ENCODE measurements at places on chromosomes 16 and 17.

DNA sequence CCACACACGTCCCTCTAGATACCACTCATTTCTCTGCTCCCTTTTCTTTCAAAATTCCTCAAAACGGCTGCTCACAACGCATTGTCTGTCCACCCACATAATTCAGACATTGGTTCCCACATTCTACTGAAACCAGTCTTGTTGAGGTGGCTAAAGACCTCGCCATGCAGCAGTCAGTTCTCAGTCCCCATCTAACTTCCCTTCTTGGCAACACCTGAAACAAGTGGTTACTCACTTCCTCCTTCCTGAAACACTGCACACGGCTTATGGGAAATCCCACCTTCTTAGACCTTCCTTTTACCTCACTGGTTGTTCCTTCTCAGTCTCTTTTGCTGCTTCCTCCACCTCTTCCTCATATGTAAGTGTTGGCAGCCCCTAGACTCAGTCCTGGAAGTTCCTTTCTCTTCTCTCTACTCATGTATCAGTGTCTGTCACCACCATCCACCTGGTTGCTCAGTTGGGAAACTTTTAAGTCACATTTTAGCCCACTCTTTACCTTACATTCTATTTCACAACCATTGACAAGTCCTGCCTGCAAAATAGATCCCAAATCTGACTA is 277.1 kb downstream of the CEP112 start:
- no peak for DNase-seq

DNA sequence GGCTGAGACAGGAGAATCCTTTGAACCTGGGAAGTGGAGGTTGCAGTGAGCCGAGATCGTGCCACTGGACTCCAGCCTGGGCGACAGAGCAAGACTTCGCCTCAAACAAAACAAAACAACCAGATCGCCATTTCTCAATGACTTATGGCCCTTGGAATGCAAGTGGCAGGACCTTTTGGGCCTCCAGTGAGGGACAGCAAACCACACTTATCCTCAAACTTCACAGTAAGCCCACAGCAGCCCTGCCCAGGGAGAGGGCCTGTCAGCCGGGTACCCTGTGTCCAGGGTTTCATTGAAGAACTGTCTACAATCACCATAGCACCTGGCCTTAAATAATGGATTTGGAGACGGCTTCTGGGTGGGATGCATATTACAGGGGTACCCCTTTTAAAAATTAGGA is 11.7 kb downstream of the TRAF4 start:
- no peak for DNase-seq

DNA sequence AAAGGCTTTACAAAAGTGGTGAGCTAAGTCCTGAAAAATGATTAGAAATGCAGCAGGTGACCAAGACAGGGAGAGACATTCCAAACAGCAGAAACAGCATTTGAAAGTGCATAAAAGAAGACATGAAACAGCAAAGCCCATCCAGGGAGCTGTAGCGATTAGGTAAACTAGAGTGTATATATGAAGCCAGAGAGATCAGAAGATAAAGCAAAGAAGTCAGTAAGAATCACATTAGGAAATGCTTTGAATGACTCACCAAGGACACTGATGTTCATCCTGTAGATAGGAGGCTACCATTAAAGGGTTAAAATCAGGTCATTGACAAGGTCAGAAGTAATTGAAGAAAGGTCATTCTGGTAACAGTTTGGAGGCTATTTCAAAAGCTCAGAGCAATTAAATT is 27.6 kb upstream of the VAT1L start:
- DNase-seq: no peak

- no peak for DNase-seq
Measured at GRCh38 chr17:39100530-39100929, 50.9 kb downstream of the PLXDC1 start.

GRCh38 chr17:75124819-75125162 is 6.8 kb downstream of the NT5C start:
- DNase-seq: no peak

DNA sequence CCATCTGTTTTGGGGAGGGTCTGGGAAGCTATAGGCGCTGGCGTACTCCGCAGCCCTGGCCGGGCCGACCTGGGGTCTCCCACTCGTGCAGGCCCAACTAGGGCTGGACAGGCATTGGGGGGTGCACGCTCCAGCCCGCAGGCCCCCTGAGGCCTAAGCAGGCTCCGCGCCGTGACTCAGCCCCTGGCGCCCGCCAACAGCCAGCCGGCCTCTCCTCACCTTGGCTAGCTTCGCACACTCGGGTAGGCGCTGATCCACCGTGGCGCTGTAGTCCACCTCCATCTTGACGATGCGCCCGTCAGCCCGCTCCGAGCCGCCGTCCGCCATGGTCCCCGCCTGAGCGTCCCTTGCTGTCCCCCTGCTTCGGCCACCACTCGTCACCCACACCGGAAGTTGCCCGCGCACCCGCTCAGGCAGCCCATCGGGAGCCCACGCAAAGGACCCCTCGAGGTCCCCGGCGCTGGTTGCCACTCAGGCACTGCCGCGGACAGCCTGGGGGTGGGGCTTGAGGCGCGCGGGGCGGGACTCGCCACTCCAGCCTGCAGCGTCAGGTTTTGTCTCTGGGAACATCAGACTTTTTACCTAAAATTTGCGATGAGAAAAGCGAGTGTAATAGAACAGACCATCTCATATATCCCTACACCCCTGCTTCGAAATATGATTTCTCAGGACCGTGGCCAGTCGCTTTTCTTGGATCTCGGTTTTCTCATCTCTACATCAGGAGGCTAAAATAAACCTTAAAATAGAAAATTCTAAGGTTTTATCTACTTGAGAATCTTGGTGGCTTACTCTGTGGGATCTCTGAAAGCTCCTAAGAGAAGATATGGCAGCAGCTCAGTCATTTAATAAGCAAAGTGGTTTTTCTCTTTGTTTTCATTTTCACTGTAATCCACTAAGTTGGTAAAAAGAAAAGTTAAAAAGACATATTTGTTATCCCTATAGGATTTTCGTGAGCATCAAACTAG is at the start of gene PSMD12:
Gene PSMD12 (minus strand): TSS at position 385 of the 965 bp plus-strand sequence. CDS start 58 bp downstream, at position 327.
- DNase-seq: peak; percentile 88

DNA sequence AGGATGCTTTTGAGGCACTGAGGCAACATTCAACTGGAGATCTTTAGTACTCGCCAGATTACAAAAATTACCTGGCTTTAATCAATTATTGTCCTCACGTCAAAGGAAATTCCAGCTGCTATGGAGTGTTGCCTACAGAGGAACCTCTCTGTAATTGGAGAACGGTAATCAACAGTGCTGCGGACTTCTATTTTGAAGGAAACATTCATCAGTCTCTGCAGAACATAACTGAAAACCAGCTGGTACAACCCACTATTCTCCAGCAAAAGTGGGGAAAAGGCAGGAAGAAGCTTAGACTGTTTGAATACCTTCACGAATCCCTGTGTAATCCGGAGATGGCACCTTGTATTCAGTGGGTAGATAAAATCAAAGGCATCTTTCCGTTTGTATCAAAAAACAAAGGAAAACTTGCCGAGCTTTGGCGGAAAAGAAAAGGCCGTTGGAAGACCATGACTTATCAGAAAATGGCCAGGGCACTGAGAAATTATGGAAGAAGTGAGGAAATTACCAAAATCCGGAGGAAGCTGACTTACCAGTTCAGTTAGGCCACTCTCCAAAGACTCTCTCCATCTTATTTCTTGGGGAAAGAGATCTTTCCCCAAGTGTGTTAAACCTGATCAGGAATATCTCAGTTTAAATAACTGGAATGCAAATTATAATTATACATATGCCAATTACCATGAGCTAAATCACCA is 3.0 kb downstream of the SLC35G3 start:
- DNase-seq: no peak

- peak; percentile 45 for DNase-seq
Measured at GRCh38 chr16:66899945-66900710, 18.6 kb downstream of the CDH16 start.

- no peak for DNase-seq
Measured at GRCh38 chr17:61235001-61235826, 164.4 kb upstream of the TBX2 start.

GRCh38 chr16:27177031-27177774 is 26.1 kb upstream of the KDM8 start:
- DNase-seq: no peak

- no peak for DNase-seq
Measured at GRCh38 chr17:5329784-5330557, 47.9 kb downstream of the RABEP1 start.

DNA sequence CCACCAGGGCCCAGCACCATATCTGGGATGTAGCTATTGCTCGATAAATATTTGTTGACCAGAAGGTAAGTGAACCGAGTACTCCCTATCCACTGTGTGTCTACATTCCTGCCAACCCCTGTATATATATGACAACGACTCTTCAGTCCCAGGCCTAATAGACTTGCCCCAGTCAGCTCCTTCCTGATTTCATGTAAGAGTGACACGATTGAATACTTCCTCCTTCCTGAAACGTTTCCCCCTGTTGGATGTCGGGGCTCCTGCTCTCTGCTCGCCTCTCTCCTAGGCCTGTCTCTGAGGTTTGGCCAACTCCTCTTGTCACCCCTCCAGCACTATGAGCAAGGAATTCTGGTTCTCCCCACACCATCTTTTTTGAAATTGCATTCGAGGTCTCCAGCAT is 178.9 kb downstream of the PRKCA start:
- DNase-seq: no peak

GRCh38 chr16:47694543-47694942 is 233.4 kb downstream of the PHKB start:
- no peak for DNase-seq

GRCh38 chr16:1125471-1125870 is 27.4 kb upstream of the CACNA1H start:
- peak; percentile 32 for DNase-seq

DNA sequence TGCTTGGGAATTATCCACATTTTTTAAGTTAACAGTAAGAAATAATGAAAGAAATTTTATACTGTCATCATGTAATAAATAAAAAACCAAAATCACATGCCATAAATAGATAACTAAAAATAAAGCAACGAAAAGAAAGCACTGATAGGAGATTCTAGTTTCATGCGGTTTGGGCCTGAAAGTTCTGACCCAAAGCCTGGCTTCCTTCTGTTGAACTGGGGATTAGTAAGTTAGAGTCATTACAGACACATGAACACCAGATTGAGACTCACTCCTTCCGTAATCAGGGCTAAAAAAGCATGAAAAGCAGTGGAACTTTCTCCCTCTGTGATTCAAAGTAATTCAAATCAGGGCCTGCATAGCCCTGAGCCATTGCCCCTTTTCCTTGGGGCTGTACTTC is 13.2 kb upstream of the SLC6A2 start:
- DNase-seq: no peak

DNA sequence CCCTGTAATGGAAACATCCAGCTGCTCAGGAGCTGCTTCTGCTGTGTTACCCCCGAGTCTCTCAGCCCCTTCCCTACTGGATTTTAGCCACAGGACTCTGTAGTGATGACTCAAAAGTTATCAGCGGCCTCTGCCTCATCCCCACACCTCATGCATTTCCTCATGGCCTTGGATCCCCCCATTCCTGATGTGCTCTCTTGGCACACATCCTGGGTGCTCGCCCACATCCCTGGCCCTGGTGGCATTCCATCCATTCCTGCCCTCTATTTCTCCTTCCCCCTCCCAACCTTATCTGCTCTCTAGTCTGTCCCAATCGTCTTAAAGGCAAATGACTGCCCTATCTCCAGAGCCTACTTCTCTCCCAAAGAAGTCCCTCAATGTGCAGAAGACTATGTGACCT is 24.6 kb downstream of the MARF1 start:
- no peak for DNase-seq

GRCh38 chr16:50457423-50457822 is 88.6 kb upstream of the BRD7 start:
- no peak for DNase-seq

GRCh38 chr16:69087161-69087581 is 18.3 kb upstream of the HAS3 start:
- DNase-seq: no peak

Data from SHP77 (cell line).